ENCODE measurements at places on chromosomes 13 and 19. TPM values are rescaled to one million over a fixed set of nuclear protein-coding genes. Genes with fewer than 3 reads are reported as not detected.
A peak's percentile ranks its signal among the peaks of the same experiment; 100 is the strongest.

DNA sequence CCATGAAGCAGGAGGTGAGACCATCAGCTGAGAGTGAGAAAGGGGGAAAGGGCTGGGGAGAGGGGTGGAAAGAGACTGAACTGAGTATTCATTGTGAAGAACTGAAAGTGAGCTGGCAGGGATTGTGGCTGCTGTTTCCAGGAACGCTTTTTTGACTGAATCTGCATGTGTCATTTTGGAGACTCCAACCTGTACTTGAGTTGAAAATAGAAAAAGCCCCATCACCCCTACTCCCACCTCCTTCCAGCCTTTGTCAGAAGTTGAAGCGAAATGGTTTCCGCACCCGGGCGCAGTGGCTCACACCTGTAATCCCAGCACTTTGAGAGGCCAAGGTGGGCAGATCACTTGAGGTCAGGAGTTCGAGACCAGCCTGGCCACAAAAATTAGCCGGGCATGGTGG, 128.0 kb upstream of the GPR12 start:
- no peak overlapping the region for H3K4me3 ChIP-seq
- DNase-seq, result no peak
- H3K27ac ChIP-seq, result no peak overlapping the region
- no peaks in the 10 kb centered on the region for H3K27me3 ChIP-seq
- H3K36me3 ChIP-seq, result no peaks in the 10 kb centered on the region
- H3K4me1 ChIP-seq, result no peaks in the 10 kb centered on the region

- no peaks in the 10 kb centered on the region for H3K27me3 ChIP-seq
- DNase-seq, result no peak
- H3K4me3 ChIP-seq, result no peak overlapping the region
- H3K27ac ChIP-seq, result no peak overlapping the region
These were observed 4.9 kb downstream of the TEX29 start for GRCh38 chr13:111325146-111325890.

LRFN3 gene
- polyA plus RNA-seq, result 0.45 TPM

GRCh38 chr19:45419396-45419795, 4.3 kb downstream of the ERCC1 start:
- peaks cover 7% of the 10 kb centered on the region for H3K36me3 ChIP-seq
- H3K27ac ChIP-seq, result no peak overlapping the region
- no peaks in the 10 kb centered on the region for H3K27me3 ChIP-seq
- DNase-seq, result no peak
- peaks cover 22% of the 10 kb centered on the region for H3K4me1 ChIP-seq
- H3K4me3 ChIP-seq, result no peak overlapping the region

GRCh38 chr19:14418856-14419105, 360 bp downstream of the DDX39A start:
- H3K36me3 ChIP-seq, result no peaks in the 10 kb centered on the region
- H3K4me3 ChIP-seq, result peak overlapping the region; percentile 84
- peaks cover 43% of the 10 kb centered on the region for H3K4me1 ChIP-seq
- no peaks in the 10 kb centered on the region for H3K27me3 ChIP-seq
- no peak for DNase-seq

NLRP9 gene
- polyA plus RNA-seq, result not detected

DNA sequence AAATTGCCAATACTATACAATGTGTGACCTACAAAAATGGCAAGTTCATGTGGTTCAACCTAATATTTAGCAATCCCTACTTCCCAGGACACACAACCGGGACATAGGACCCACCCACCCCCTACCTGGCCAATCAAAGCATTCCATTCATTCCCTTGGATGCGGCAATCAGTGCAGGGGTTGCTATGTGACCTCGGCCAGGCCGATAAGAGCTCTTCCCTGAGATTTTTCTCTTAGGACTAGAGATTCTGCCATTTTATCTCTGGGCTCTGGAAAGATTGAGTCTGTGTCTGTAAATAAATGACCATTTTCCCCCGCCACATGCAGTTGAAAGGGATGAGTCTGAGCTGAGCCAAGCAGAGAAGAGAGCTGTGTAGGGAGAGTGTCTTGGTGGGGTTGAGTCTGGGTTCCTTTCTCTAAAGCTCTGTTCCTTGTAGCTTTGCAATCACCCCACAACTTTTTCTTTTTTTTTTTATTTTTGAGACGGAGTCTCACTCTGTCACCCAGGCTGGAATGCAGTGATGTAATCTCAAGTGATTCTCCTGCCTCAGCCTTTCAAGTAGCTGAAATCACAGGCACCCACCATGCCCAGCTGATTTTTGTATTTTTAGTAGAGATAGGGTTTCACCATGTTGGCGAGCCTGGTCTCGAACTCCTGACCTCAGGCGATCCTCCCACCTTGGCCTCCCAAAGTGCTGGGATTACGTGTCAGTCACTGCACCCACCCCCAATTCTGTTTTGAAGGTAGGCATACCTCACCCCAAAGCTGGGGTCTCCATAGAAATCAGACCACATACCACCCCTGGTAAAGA, 7.4 kb downstream of the IFNL1 start:
- no peak for DNase-seq
- no peak overlapping the region for H3K27ac ChIP-seq
- H3K4me1 ChIP-seq, result peaks cover 3% of the 10 kb centered on the region
- no peaks in the 10 kb centered on the region for H3K36me3 ChIP-seq
- no peak overlapping the region for H3K4me3 ChIP-seq

DNA sequence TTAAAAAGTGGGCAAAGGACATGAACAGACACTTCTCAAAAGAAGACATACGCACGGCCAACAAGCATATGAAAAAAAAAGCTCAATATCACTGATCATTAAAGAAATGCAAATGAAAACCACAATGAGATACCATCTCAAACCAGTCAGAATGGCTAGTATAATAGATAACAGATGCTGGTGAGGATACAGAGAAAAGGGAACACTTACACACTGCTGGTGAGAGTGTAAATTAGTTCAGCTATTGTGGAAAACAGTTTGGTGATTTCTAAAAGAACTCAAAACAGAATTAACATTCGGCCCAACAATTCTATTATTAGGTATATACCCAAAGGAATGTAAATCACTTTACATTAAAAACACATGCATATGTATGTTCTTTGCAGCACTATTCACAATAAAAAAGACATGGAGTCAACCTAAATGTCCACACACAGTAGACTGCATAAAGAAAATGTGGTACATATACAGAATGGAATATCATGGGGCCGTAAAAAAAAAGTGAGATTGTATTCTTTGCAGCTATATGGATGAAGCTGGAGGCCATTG, 1569.0 kb downstream of the OLFM4 start:
- no peak for DNase-seq
- H3K27ac ChIP-seq, result no peak overlapping the region
- H3K4me3 ChIP-seq, result no peak overlapping the region
- H3K36me3 ChIP-seq, result no peaks in the 10 kb centered on the region
- H3K27me3 ChIP-seq, result no peaks in the 10 kb centered on the region

MEGF8 gene
- polyA plus RNA-seq, result 0.09 TPM

- no peaks in the 10 kb centered on the region for H3K27me3 ChIP-seq
- no peak overlapping the region for H3K4me3 ChIP-seq
- no peak for DNase-seq
- H3K4me1 ChIP-seq, result no peaks in the 10 kb centered on the region
- H3K27ac ChIP-seq, result no peak overlapping the region
These were observed 241.6 kb downstream of the DCLK1 start for GRCh38 chr13:35889560-35889959.

ZNF570 gene
- 2.1 TPM for polyA plus RNA-seq

DNA sequence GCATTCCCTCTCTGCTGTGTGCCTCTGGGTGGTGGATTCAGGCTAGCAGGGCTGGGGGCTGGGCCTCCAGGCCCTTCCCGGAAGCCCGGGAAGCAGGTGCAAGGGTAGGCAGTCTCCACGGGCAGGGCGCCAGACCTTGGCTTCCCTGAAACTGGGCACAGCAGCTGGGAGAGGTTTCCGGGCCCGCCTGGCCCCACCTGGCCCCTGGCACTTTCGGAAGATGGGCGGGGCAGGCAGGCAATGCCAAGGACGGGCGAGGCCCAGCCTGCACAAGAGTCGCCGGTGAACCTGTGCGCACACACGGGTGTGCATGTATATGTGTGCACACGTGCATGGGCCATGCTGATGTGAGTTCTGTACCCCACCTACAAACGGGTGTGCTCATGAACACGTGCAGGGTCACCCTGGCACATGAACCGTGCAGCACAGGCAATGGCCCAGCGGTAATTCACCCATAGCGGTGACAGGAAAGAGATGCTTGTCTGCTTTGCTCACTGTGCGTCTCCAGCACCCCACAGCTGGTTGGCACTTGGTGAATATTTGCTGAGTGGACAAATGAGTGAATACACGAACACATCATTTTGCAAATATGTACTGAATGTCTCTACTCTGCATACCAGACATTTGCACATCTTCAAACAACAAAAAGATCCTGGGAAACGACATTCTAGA, 15.3 kb downstream of the GADD45B start:
- peaks cover 29% of the 10 kb centered on the region for H3K4me1 ChIP-seq
- no peak for DNase-seq
- H3K27ac ChIP-seq, result no peak overlapping the region
- H3K27me3 ChIP-seq, result peaks cover 15% of the 10 kb centered on the region

NXNL1 gene
- polyA plus RNA-seq, result not detected

DNA sequence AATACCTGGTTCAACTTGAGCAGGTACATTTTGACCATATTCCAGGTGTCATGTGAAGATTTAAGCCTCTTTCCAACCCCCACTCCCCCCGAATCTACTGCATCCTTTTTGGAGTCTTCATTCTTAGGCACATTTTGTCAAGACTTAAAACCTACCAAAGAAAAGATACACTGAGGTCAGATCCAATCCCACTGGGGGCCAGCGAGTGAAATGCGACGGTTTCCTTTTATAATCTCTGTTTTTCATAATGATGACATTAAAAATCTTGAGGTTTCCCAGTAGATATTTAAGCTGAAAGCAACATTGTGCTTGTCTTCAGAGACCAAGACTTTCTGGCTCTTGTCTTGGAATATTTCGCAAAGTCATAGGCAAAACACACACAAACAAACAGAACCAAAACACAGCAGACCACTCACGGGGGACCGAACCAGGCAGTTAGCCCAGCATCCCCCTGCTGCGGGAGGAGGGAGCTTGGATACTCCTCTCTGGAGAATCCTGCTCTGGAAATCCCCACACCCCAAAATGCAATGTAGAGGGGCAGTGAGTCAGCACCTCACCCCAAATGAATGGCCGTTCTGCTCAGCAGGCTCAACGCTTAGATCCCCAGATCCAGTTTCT, 506 bp upstream of the GAS6 start:
- H3K27ac ChIP-seq, result no peak overlapping the region
- peaks cover 19% of the 10 kb centered on the region for H3K27me3 ChIP-seq
- H3K4me1 ChIP-seq, result peaks cover 12% of the 10 kb centered on the region
- no peaks in the 10 kb centered on the region for H3K36me3 ChIP-seq
- no peak overlapping the region for H3K4me3 ChIP-seq

GRCh38 chr13:106507560-106508274, 27.7 kb downstream of the EFNB2 start:
- no peak for DNase-seq
- no peaks in the 10 kb centered on the region for H3K4me1 ChIP-seq
- no peaks in the 10 kb centered on the region for H3K36me3 ChIP-seq
- H3K27me3 ChIP-seq, result no peaks in the 10 kb centered on the region
- H3K27ac ChIP-seq, result no peak overlapping the region

DNA sequence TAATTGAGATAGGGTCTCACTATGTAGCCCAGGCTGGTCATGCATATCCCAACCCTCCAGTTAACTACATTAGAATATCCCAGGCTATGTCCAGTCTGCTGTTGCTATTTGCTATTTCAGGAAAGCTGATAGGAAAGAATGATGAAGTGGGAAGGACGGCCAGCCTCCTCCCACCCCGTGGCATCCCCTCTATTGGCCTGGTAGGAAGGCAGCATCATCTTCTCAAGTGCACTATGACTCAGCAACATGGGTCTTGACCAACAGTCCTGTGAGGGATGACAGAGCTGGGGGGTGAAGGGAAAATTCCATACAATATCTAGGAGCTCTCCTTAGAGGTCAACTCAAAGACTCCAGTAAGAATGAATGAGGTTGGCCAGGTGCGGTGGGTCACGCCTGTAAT, 48.0 kb upstream of the ABCC4 start:
- no peak overlapping the region for H3K27ac ChIP-seq
- H3K4me1 ChIP-seq, result no peaks in the 10 kb centered on the region
- no peak for DNase-seq
- H3K4me3 ChIP-seq, result no peak overlapping the region
- no peaks in the 10 kb centered on the region for H3K36me3 ChIP-seq
- no peaks in the 10 kb centered on the region for H3K27me3 ChIP-seq

MZT1 gene
- 6.2 TPM for polyA plus RNA-seq

DNA sequence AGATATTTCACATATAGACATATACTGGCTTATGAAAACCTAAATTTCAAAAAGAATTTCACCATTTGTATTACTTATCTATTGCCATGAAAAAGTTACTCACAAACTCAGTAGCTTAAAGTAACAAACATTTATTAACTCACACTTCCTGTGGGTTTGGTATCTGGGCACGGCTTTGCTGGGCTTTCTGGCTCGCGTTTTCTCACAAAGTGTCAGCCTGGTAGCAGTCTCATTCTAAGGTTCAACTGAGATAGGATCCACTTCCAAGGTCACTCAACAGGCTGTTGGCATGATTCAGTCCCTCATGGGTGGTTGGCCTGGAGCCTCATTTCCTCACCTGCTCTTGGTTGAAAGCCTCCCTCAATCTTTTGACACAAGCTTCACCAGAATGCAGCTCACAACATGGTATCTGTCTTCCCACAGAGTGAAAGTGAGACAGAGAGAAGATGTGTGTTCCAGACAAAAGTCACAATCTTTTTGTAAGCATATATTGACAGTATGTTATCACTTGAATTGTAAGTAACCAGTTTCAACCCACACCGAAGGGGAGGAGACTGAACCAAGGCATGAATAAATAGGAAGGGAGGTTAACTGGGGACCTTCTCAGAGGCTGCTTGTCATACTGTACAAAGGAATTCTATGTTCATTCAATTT, 1065.8 kb upstream of the SPRY2 start:
- H3K27ac ChIP-seq, result no peak overlapping the region
- H3K4me3 ChIP-seq, result no peak overlapping the region
- H3K36me3 ChIP-seq, result no peaks in the 10 kb centered on the region
- DNase-seq, result no peak
- no peaks in the 10 kb centered on the region for H3K4me1 ChIP-seq

- H3K4me3 ChIP-seq, result no peak overlapping the region
- no peaks in the 10 kb centered on the region for H3K27me3 ChIP-seq
- no peak for DNase-seq
- no peaks in the 10 kb centered on the region for H3K36me3 ChIP-seq
- H3K27ac ChIP-seq, result no peak overlapping the region
These were observed 434.5 kb downstream of the PCDH9 start for GRCh38 chr13:66795636-66796035.

LILRA2 gene
- not detected for polyA plus RNA-seq

DNA sequence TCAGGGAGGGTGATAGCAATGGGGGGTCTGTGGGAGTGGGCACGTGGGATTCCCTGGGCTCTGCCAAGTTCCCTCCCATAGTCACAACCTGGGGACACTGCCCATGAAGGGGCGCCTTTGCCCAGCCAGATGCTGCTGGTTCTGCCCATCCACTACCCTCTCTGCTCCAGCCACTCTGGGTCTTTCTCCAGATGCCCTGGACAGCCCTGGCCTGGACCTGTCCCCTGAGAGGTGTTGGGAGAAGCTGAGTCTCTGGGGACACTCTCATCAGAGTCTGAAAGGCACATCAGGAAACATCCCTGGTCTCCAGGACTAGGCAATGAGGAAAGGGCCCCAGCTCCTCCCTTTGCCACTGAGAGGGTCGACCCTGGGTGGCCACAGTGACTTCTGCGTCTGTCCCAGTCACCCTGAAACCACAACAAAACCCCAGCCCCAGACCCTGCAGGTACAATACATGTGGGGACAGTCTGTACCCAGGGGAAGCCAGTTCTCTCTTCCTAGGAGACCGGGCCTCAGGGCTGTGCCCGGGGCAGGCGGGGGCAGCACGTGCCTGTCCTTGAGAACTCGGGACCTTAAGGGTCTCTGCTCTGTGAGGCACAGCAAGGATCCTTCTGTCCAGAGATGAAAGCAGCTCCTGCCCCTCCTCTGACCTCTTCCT, 9.3 kb upstream of the CEACAM7 start:
- H3K4me3 ChIP-seq, result no peak overlapping the region
- H3K27me3 ChIP-seq, result no peaks in the 10 kb centered on the region
- H3K36me3 ChIP-seq, result no peaks in the 10 kb centered on the region
- no peaks in the 10 kb centered on the region for H3K4me1 ChIP-seq
- no peak overlapping the region for H3K27ac ChIP-seq

Measured in CD4-positive, alpha-beta memory T cell (primary cell).